Endothelial cell (in vitro differentiated cells): ENCODE measurements at places on chromosomes 12 and 14. TPM values are rescaled to one million over a fixed set of nuclear protein-coding genes. Genes with fewer than 3 reads are reported as not detected.

Gene KRT6B
- not detected for total RNA-seq

DNA sequence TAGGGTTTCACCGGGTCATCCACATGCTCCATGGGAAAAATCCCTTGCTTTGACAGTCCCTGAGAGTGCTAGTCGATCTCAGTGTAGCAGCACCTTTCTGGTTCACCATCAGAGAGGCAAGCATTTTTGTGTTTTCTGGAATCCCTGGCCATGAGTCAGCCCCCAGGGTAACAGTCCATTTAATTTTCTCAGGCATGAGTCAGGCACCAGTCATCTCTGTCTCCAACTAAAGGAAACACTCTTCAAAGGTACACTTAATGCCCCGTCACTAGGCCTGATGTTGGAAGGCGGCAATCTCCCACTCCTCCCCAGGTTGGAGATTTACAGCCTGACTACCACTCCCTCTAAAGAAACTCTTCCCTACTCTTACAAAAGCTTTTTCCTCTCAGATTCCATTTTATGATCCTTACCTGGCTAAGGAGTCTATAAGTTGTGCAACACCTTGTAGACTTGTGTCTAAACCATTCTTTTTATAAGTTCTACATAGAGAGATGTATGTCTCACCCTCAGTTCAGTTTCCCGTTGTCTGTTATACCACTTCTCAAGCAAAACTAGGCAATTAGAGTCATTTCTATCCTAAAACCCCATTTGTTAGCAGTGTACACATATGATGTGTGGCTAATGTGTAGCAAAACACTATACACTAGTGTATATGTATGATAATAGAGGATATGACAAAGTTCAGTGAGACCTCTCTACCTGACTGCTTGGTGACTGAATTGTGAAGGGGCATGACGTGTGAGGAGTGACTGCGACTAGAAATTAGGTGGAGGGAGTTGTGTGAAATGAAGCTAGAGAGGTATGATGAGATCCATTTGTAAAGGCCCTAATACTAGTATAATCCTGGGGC is 24.6 kb downstream of the TMEM19 start:
- no peak for DNase-seq
- H3K36me3 ChIP-seq = peaks cover 3% of the 10 kb centered on the region
- H3K4me3 ChIP-seq = no peak overlapping the region

GRCh38 chr12:7021956-7022355 is 3.7 kb upstream of the LPCAT3 start:
- no peaks in the 10 kb centered on the region for H3K36me3 ChIP-seq
- peaks cover 19% of the 10 kb centered on the region for H3K4me1 ChIP-seq
- no peak for DNase-seq
- no peak overlapping the region for H3K4me3 ChIP-seq
- H3K27ac ChIP-seq = no peak overlapping the region

- peak; percentile 68 for DNase-seq
- no peak overlapping the region for H3K27ac ChIP-seq
- peaks cover 6% of the 10 kb centered on the region for H3K4me1 ChIP-seq
- no peak overlapping the region for H3K4me3 ChIP-seq
Measured at GRCh38 chr12:6062757-6063735, 61.4 kb downstream of the VWF start.

Gene LTBP2
- total RNA-seq = 1.9 TPM
